ENCODE measurements at places on chromosomes 11 and 22. TPM values are rescaled to one million over a fixed set of nuclear protein-coding genes. Genes with fewer than 3 reads are reported as not detected.

GRCh38 chr11:121722431-121723245, 269.9 kb upstream of the SORL1-AS1 start:
- peaks cover 9% of the 10 kb centered on the region for H3K4me1 ChIP-seq
- H3K4me3 ChIP-seq: peak overlapping the region; percentile 69
- DNase-seq: peak; percentile 62
- H3K27me3 ChIP-seq: peaks cover 14% of the 10 kb centered on the region
- H3K36me3 ChIP-seq: peaks cover 2% of the 10 kb centered on the region

- peaks cover 6% of the 10 kb centered on the region for H3K36me3 ChIP-seq
- peaks cover 19% of the 10 kb centered on the region for H3K4me1 ChIP-seq
- no peaks in the 10 kb centered on the region for H3K27me3 ChIP-seq
- no peak overlapping the region for H3K27ac ChIP-seq
- no peak overlapping the region for H3K4me3 ChIP-seq
- no peak for DNase-seq
Observed at GRCh38 chr11:71542879-71543777, 5.1 kb upstream of the KRTAP5-9 start.

- peaks cover 3% of the 10 kb centered on the region for H3K36me3 ChIP-seq
- no peak overlapping the region for H3K27ac ChIP-seq
- no peaks in the 10 kb centered on the region for H3K27me3 ChIP-seq
- no peak overlapping the region for H3K4me3 ChIP-seq
- peaks cover 2% of the 10 kb centered on the region for H3K4me1 ChIP-seq
Observed at GRCh38 chr11:77879218-77879617, 58.3 kb downstream of the AAMDC start.

Gene BIK
- 1.9 TPM for total RNA-seq

DNA sequence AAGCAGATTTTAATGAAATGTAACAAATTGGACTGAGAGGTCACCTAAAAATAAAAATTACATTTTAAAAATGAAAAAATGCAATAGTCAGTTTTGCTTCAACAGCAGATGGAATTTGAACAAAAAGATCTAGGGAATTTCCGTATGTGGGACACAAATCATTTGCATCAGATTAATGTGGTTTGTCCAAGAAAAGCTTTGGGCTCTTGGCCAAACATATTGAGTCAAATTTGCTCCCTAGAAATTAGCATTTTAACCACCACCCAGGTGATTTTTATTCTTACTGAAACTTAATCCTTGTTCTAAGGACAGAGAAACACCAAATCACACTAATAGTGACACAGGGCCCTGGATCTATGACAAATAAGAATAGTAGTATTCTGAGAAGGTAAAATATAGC, 1477.8 kb downstream of the FAM181B start:
- H3K27me3 ChIP-seq: no peaks in the 10 kb centered on the region
- no peak overlapping the region for H3K27ac ChIP-seq
- no peaks in the 10 kb centered on the region for H3K36me3 ChIP-seq

- no peak overlapping the region for H3K4me3 ChIP-seq
- H3K27me3 ChIP-seq: peaks cover 3% of the 10 kb centered on the region
- peak overlapping the region; percentile 13 for H3K27ac ChIP-seq
- no peaks in the 10 kb centered on the region for H3K36me3 ChIP-seq
- no peak for DNase-seq
Observed at GRCh38 chr11:57358543-57358961, 20.4 kb downstream of the P2RX3 start.
